Fibroblast of gingiva (primary cell): ENCODE measurements at places on chromosomes 2 and 18.

DNA sequence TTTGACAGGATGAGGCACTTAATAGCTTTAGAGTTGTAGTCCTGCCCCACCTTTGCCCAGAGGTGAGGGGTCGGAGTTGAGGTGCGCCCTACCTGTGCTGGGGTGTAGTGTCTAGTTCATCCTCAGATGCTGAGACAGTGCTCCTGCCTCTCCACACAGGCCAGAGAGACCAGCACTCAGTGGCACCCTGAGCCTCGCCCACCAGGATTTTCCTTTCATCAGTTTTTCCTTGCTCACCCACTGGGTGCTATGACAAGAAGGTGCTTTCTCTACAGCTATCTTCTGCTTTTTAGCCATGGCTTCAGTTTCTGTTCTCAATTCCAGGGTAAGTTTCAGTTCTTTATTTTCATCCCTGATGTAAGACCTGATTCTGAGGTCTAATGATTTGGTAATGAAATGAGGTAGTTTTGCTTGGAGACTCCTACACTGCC is 16.8 kb upstream of the TMEM131 start:
- no peak for DNase-seq

- peak; percentile 3 for DNase-seq
Observed at GRCh38 chr18:34598120-34598635, 111.9 kb upstream of the DTNA start.

DNA sequence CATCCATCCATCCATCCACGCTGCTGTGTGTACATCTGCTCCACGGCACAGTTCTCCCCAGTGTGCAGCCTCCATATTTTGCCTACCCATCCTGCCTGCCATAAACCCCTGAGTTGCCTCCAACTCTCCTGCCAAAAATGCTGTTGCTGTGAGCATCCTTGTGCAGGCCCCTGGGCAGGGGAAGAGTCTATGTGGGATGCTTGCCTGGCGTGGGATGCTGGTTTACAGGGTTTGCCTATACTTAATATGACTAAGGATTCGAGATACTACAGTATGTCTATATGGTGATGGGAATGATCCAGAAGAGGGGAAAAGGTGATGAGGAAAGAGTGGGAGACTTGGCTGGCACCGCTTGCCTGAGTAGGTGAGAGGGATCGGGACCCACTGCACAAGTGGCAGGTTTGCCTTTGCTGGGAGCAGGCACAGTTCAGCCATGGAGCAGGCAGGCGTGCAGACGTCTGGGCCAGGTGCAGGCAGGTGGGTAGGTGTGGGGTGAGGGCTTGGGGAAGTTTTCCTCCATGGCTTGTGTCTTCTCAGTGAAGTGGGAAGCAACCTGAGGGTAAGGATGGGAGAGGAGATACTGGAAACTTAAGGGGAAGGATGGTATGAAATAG is 30.2 kb upstream of the FAHD2A start:
- DNase-seq: no peak

DNA sequence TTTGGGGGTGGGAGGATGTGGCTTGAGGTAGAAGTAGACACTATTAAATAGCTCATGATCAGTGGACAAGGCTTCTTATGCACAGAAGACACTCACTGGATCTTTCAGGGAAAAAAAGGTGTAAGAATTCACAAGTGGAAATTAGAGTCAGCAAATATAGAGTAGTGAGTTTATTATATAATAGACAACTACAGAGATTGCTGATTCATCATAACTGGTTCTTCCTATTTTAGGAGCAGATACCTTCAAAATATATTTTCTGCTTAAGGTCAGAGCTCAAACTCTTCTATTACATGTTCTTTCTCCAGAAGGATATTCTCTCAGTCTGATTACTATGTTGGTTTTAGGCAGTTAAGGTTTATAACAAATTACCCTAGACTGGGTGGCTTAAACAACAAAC is 646.9 kb upstream of the CDH7 start:
- no peak for DNase-seq

DNA sequence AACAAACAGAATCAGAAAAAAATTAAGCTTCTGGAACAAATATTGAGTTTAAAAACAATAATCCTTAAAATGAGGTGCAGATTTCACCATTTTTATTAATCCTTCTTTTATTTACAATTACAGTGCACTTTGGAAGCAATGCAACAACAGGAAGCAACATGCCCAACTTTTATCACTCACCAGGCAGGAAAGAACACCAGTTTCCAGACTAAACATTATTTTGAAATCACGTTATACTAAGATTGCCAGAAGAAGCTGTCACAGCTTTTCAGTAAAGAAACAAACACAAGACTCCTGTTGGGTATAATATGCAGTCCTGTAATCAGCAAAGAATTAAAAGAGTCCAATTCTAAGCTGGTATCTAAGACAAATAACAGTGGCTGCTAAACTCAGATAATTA is 137.9 kb upstream of the ZC3H15 start:
- no peak for DNase-seq

GRCh38 chr2:166775176-166775575 is 113.1 kb upstream of the XIRP2 start:
- no peak for DNase-seq

- DNase-seq: no peak
Observed at GRCh38 chr2:25358836-25359235, 17.1 kb upstream of the DNMT3A start.

DNA sequence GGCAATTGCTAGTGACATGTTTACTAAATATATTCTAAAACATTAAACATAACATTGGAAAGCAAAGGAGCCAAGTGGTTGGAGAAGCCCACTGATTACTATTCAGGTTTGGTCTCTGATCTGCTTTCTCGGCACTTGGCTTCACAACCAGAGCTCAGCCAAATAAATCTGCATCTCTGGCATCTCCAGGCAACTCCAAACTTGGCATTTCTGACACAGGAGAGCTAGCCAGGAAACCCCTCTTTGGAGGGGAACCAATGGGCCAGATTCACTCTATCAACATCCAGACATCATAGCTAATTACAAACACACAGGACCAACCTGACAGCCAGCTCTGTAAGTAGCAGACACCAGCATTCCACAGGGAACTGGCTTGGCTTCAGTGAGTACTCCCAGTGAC is 150.3 kb upstream of the ETAA1 start:
- DNase-seq: no peak

GRCh38 chr2:187689372-187689771 is 135.1 kb upstream of the TFPI start:
- DNase-seq: no peak

DNA sequence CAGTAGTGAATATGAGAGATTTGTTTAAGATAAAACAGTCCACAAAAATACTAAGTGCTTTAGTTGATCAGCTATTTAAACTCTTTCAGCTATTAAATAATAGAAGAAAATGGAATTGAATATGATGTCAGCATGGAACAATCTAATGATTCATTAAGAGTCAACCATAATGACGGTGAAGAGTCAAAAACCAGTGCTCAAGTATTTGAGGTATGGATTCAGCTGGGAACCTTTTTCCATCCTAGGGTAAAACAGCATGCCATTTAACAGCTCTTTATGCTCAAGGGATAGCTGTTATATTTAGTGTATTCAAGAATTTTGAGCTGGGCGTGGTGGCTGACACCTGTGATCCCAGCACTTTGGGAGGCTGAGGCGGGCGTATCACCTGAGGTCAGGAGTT is 29.7 kb downstream of the CARF start:
- DNase-seq: no peak

GRCh38 chr2:20179755-20180594 is 45.0 kb downstream of the SDC1 start:
- DNase-seq: no peak

DNA sequence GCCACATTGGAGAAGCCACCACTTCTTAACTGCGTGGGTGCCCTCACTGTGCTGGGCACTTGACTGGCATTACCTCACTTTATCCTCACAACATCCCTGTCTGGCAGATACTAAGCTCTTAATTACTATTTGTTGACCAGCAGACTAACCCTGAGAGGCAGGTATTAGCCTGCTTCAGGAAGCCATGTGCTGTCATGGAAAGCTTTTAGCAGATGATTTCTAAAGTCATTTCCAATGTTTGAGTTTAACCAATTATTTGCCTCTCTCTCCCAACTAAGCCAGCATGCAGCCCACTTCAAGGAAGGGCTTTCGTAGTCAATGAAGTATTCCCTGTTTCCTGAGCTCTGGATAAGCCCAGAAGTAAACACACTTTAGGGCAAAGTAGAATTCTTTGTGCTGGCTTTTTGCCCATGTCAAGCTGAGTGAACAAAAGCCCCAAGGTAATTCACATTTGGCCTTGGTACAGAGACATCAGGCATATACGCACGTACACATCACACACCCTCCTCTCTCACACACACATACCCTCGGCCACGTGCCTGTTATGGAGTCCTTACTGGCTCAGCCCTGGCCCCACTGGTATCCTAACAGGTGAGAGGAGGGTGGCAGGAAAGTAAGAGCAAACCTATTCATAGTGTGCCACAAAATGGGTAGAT is 108.6 kb downstream of the C1D start:
- no peak for DNase-seq

GRCh38 chr18:49011291-49011746 is 60.6 kb upstream of the SMAD7 start:
- no peak for DNase-seq

DNA sequence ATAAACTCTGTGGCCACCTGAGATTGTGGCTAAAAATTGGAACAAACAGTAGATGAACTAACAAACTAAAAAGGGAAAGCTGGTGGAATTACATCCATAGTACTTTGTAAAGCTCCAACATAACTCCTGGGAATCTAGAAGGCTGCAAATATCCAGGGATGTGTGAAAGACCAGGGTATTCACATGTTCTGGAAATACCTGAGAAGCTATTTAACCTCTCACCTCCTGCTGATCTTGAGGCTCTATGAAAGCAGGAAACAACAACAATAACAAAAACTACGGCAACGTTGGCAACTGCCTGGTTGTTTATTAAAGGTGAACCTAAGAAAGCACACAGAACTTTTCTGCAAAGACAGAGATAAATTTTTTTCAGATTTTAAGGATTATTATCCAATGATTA is 171.3 kb downstream of the CCDC178 start:
- no peak for DNase-seq

DNA sequence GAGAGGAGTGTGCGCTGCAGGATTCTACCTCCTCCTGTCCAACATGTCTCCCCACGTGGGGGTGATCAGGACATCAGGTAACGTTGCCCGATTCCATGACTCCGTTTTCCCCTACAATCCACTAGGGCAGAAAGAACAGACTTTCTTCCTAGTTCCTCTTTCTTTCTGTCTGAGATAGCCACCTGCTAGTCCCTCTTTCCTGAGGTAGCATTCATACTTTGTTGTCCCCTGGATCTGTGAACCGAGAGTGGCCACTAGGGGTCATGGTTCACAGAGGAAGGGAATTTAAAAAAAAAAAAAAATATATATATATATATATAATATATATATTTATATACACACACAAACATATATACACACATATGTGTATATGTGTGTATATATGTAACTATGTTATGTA is 210.0 kb upstream of the ZNF521 start:
- DNase-seq: no peak

GRCh38 chr2:59888015-59888414 is 665.4 kb downstream of the BCL11A start:
- no peak for DNase-seq

DNA sequence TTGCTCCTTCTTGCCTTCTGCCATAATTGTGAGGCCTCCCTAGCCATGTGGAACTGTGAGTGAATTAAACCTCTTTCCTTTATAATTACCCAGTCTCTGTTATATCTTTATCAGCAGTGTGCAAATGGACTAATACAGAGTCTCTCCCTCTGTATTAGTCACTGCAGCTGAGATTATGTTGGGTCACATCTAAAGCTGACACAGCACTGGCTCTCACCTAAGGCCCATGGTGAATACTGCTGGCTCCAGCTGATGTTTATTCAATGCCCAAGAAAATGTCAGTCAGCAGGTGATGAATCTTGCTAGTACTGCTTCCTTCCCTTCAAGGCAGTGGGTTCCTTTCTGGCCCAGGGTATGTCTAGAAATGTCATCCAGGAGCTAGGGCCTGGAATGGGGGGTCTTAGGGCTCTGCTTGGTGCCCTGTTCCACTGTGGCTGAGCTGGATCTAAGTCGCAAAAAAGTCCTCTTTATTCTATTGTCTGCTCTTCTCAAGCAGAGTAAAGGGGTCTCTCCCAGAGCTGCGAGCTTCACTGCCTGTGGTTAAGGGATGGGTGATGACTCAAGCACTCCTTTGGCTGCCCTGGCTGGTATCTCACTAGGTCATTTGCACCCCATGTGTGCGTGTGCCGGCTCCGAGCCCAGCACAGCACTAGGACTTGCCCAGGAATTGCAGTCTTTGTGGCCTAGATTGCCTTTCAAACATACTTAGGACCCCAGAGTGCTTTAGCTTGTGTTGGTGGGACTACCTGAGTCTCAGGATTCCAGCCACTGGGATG is 29.9 kb downstream of the PPP1R1C start:
- no peak for DNase-seq

- peak; percentile 39 for DNase-seq
Observed at GRCh38 chr2:3728104-3729054, 25.0 kb downstream of the DCDC2C start.

DNA sequence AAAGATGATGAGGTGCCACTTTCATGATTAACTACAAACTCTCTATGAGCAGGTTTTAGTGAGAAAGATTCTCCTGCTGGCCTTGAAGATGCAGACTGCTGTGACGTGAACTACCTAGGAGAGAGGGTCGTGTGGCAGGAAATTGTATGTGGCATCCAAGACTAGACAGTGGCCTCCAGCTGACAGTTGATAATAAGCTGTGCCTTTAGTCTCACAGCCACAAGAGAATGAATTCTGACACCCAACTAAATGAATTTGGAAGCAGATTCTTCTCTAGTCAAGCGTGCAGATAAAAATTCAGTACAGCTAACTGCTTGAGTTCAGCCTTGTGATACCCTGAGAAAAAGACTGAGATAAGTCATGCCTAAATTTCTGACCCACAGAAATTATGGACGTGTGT is 169.0 kb upstream of the COL3A1 start:
- no peak for DNase-seq

DNA sequence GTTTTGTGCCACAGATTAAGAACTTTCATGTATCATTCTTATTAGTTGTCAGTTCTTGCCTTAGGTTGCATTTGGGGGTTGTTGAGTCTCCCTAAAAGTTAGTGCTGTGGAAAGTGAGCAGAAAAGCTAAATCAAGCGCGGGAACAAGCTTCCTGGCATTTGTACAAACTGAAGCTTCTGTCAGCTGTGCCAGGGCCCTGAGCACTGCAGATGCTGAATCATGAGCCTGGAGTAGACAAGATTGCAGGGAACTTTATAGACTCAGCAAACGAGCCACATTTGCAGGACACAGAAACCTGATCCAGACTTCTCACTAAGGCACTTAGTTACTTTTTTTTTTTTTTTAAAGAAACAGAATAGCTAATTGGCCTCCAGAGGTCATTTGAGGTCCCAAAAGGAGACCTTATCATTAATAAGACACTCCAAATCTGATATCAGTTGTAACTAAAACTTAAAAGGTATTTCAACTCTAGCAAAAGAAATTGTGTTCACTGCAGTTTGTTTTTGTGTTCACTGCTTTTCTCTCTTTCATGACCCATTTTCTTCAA is 88.7 kb downstream of the ADAM23 start:
- DNase-seq: no peak

DNA sequence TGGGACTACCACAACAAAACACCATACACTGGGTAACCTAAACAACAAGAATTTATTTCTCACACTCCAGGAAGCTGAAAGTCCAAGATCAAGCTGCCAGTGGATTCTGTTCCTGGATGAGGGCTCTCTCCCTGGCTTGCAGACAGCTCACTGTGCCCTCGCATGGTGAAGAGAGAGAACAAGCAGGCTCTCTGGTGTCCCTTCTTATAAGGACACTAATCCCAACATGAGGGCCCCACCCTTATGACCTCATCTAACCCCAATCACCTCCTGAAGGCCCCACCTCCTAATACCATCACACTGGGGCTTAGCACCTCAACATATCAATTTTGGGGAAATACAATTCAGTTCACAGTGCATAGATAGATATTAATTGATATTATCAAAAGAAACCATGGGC is 83.5 kb downstream of the BIN1 start:
- no peak for DNase-seq

- no peak for DNase-seq
Observed at GRCh38 chr2:29829841-29830240, 91.5 kb downstream of the ALK start.
